ENCODE measurements at places on chromosomes 5 and 9.

- DNase-seq = peak; percentile 16
Measured at GRCh38 chr9:89606624-89607311, 2.0 kb downstream of the GADD45G start.

DNA sequence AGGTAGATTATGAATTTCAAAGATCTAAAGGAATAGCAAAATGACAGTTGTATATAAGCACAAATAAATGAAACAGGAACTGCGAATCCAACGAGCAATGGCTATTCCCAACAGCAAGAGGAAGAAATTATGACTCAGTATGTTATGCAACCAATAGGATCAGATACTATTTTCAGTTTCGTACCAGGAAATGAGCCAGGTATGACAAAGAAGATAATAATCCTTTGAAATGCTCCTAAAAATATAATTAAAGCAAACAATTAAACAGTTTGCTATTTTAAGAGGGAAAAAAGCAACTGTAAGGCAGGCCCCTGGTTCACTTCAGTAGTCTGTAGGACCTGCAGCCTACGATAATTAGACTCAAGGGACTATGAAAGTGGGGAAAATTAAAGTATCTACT, 58.9 kb downstream of the AUH start:
- peak; percentile 80 for DNase-seq

- no peak for DNase-seq
Measured at GRCh38 chr5:179255527-179256327, 89.5 kb downstream of the ADAMTS2 start.

GRCh38 chr5:138141734-138142133, 2.5 kb upstream of the NME5 start:
- peak; percentile 77 for DNase-seq

- DNase-seq = no peak
Measured at GRCh38 chr5:96822686-96823459, 15.1 kb upstream of the ERAP1 start.

DNA sequence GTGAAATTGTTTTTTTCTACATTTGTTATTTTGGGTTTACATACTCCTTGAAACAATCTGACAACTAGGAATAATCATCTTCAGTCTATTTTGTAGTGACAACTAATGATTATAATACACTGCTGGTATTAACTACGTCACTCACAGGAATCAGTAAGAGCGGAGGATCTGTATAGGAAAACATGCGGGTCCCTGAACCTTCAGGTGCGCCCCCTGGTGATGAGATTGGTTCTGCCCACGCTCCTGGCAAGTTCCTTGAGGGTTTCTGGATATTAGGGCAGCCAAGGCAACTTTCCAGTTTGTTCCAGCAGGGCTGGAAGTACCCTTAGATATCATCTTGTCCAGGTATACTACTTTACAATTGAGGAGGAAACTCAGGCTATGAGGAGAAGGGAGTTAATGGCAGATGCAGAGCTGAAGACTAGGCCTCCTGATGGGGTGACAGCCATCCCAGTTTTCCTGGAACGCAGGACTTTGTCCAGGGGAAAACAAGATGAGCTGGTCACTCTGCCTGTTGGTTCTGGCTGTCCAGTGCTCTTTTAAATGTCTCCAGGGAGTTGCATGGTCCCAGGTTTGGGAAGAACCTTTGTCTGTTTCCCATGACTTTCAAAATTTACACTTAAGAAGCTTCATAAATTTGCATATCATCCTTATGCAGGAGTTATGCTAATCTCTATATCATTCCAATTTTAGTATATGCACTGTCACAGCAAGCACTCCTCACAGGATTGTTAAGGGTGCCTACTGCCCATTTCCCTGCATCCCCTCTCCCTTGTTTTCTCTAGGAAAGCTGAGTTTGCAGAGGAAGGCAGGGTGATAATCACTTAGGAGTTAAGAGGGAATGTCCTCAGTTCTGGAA, 14.9 kb upstream of the WNT8A start:
- DNase-seq = peak; percentile 60

- DNase-seq = no peak
Measured at GRCh38 chr5:168370831-168371230, 79.4 kb downstream of the WWC1 start.

All from foreskin keratinocyte (primary cell).